ENCODE measurements at places on chromosomes 6 and 20.

DNA sequence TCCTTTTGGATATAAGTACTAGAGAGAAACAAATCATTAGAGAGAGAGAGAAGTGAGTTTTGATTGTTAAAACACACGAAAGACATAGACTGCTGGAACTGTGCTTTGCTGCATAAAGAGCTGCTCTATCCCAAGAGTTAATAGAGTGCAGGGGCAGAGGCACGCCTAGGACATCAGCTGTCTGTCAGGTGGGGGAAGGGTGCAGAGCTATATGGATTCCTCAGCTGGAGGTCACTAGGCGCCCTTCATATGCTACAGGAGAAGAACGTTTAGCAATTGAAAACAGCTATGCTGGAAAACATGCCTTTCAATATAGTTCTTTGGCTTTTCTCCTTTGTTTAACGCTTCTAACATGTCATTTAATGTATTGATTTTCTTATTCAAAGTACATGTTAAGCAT lies 169.0 kb upstream of the MCHR2 start:
- no peak for DNase-seq

GRCh38 chr6:125153391-125154117 lies at the start of gene TPD52L1:
Gene TPD52L1 (plus strand): TSS chr6:125153773. CDS start chr6:125153952, 179 bp downstream.
- DNase-seq: peak; percentile 69

DNA sequence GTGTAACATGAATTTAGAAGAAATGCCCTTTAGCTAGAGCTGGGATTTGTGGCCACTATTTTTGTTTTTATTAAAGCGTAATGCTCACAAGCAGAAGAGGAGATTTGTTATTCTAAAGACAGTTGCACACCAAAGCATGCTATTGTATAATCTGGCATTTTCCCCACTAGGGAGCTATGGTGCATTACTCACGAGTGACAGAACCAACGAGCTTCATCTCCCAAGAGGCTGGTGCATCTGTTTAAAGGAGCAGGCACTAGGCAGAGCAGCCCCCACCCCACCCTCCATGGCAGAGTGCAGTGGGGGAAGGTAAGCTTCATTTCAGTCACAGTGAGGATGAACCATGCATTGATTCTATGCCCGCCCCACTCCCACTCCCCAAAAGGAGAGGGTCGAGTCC lies 287.3 kb upstream of the TSHZ2 start:
- no peak for DNase-seq

DNA sequence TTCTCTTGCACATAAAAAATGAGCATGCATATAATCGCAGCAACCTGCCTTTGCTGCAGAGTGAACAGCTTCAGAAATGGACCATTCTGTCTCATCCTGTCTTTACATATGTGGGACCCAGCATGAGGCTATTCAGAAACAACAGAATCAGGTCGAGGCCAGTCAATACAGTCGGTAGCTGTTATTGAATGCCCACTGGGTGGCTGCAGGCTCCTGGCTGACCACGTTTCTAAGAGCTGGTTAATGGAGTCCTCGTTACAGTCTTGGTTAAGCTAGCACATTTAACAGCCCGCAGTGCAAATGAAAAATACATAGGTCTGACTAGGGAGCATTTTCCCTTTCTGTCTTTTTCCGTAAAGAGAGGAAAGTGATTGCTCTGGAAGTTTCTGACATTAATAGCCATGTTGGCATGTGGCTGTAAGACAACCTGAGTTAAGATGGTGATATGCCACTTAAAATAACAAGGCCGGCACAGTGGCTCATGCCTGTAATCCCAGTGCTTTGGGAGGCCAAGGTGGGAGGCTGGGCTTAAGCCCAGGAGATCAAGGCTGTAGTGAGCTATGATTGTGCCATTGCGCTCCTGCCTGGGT lies 75.0 kb downstream of the SHLD1 start:
- DNase-seq: no peak

DNA sequence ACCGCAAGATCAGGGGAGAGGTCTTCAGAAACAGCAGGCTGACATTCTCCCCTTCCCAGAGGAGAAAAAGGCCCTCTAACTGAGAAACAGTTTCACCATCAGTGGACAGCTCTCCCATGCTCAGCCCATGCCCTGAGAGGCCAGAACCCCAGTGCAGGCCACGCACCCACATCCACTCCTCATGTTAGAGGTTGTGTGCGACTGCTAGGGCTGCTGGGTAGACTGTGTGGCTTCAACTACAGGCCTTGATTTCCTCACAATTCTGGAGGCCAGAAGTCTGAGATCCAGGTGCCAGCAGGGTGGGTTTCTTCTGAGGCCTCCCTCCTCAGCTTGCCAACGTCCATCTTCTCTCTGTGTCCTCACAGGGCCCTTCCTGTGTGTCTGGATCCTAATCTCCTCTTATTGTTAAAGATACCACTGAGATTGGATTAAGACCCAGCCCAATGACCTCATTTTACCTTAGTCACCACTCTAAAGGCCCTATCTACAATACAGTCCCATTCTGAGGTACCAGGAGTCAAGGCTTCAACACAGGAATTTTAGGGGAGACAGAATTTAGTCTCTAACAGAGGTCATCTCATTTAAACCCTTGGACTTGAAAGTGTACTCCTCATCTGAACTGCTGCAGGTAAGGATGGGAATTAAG lies 67.7 kb upstream of the CD93 start:
- DNase-seq: no peak

GRCh38 chr6:146864885-146865284 lies 266.1 kb downstream of the ADGB start:
- no peak for DNase-seq

GRCh38 chr6:14544666-14545065 lies 427.1 kb downstream of the CD83 start:
- no peak for DNase-seq

GRCh38 chr6:167799033-167799821 lies 27.5 kb upstream of the AFDN start:
- DNase-seq: no peak

DNA sequence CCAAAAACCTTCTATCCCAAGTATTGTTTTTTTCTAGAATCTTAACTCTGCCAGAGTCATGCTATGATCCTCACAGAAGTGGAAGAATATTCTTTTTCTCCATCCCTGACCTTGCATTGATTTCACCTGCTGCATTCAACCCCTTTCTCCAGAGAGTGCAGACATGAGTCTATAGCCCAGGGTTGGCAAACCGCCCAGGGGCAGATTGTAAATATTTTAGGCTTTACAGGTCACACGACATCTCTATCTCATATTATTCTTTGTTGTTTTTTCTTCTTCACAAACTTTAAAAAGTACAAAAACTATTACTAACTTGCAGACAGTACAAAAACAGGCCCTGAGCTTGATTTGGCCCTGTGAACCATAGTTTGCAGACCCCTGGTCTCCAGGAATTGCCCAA lies 112.1 kb upstream of the ASF1A start:
- DNase-seq: no peak

- no peak for DNase-seq
These were observed 5.7 kb upstream of the CTNNBL1 start for GRCh38 chr20:37688093-37688492.

Data from CD4-positive, alpha-beta T cell treated with Interleukin-17A for 4 hours (primary cell).